Kidney (tissue), 22 donors: ENCODE measurements at places on chromosomes 7 and 10. TPM values are rescaled to one million over a fixed set of nuclear protein-coding genes. Genes with fewer than 3 reads are reported as not detected.

- peak; percentile 15 for DNase-seq
Observed at GRCh38 chr7:78862411-78862900, 591.0 kb downstream of the MAGI2 start.

DNA sequence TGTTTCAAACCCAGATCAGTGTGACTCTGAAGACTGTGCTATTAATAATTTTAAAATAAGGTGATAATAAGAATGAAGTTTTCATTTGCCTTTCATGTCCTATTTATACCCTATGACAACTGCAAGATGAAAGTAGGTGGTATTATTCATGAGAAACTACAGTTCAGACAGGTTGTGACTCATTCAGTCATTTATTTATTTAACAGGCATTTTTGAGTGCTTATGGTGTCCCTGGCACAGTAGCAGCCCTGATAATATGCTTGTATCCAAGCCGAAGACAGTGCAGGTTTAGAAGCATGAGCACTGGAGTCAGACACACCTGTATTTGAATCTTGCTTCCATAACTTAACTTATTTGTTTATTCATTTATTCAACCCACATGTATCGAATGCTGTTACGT lies 87.1 kb downstream of the FZD1 start:
- DNase-seq: no peak

DNA sequence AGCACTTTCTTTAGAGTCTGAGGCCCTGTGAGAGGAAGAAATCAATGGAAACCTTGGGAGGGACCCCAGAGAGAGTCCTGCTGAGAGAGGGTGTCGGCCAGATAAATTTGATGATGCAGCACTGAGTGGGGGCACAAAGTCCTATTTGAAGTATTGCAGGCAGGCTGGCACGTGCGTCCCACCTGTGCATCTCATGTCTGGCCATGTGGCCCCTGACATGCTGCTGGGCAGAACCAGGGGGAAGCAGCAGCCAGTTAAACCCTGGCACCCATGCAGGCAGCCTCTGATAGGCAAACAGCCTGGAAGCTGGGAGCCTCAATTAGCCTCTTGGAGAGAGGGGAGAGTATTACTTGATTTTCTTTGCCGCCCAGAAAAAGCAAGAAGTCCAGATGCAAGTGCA lies 180.9 kb downstream of the PLXNA4 start:
- DNase-seq: no peak

DNA sequence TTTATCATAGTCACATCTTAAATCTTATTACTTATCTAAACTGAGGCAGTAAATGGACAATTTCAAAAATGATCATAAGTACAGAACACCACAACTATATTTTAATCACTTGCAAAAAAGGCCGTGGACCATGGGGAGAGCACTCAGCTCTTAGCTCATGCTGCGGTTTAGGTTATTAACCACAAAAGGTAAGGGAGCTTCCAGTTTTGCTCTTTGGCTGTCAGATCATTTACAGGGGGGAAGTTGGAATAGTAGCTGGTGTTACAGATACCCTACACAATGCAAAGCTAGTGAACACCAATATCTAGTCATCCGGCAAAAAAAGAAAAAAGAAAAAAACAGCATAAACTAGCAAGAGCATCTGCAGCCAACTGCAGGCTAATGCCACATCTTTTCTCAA lies 147.0 kb downstream of the BBS9 start:
- no peak for DNase-seq

DNA sequence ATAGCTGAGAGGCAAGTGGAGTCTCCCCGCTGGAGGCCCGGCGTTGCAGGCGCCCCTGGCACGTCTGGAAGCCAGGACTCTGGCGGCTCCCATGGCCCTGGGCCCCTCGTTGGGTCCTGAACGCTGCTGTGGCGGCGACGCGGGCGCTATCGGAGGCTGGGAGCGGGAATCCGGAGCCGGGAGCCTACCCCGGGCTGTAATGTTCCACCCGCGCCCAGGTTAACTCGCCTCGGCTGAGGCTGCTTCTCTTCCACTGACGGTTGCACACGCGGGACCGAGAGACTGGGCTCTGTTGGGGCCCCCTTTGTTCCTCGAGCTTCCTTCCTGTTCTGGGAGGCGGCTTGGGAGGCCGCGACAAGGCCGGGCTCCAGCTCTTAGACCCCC lies 1.3 kb upstream of the HOXA5 start:
- peak; percentile 64 for DNase-seq

Gene CTAGE4
- polyA plus RNA-seq: 4.2 TPM

GRCh38 chr10:75602341-75602740 lies 170.9 kb downstream of the LRMDA start:
- no peak for DNase-seq

- no peak for DNase-seq
Observed at GRCh38 chr7:121041516-121042148, 53.1 kb downstream of the CPED1 start.

Gene STEAP1B
- not detected for polyA plus RNA-seq

GRCh38 chr7:149125863-149126661 lies at the start of gene ZNF425:
ZNF425 (minus strand) TSS chr7:149126324; CDS start chr7:149126213, 111 bp downstream.
- DNase-seq: peak; percentile 95

Gene HOXA9
- 36.7 TPM for polyA plus RNA-seq

Gene RAPGEF5
- 3.9 TPM for polyA plus RNA-seq

DNA sequence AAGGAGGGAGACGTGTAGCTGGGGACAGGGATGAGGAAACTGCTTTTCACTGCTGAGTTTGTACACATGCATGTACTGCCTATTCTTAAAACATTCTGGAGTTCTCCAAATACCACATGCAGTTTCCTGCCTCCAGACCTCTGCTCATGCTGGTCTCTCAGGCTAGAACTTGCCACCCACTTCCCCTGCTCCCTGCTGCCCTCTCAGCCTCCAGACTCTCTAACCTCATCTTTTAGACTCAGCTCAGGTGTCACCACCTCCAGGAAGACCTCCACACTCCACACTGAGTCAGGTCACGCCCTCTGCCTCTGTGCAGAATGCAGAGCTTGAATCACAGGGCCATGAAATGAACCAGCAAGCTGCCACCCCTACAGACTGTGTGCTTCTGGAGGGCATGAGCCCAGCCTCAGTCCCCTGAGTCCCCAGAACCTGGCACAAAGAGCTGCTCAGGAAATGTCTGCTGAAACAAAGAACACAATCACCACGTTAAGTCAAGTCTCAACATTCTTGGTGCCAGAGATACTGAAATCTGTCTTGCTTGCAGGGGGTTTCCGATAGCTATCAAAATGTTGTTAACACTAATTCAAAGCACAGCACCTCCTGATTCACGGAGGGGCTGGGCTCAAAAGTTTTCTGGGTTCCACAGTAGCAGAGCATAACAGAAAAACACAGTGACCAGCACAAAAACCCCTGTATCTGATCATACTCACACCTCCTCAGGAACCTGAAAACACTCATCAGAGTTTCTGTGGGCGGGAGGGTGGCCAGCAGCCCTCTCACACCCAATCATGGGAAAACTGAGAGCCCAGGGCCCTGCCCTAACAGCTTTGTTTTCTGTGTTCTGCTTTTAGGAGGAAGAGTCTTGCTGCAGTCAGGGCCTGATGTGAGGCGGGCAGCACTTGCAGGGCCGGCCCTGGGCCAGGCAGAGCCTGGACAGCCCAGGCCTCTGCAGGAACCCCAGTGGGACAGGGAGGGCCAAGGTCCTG lies 21.1 kb downstream of the FAM53B start:
- DNase-seq: no peak

Gene INA
- not detected for polyA plus RNA-seq

DNA sequence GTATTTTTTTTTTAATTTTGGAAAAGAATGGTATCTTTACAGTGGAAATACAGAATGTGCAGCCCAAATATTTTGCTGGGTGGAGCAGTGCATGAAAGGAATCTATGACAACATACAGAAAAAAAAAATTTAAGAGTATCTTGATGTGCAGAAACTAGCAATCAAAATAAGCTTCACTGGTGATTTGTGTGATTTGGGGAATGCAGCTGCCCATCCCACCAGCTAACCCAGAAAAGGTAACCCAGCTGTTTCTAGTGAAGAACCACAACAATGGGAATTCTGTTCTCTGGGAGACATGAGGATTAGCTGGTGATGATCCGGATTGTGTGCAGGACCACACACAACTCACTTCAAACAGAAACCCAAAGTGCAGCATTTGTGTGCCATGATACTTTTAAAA lies 375.5 kb downstream of the SEMA3D start:
- no peak for DNase-seq

DNA sequence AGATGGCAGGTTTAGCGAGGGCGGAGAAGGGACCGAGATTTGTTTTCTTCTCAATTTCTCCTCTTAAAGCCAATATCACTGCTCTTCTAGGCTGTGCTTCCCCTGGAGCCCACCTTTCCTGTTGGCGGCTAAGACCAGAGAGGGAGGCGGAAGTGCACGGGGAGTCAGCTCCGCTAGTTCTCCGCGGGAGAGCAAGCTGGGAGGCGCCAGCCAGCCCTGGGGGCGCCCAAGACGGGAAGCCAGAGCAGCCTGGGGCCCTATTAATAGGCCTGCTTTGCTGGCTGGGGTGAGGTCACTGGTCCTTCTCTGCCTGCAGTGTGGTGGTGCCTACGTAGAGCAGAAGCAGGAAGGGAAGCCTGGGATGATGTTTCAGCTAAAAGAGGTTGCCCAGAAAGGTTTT lies 61.6 kb downstream of the LSM5 start:
- DNase-seq: no peak

- no peak for DNase-seq
Observed at GRCh38 chr7:134879815-134880475, 100.5 kb downstream of the CALD1 start.

Gene ADAMTS14
- polyA plus RNA-seq: not detected

Gene TFPI2
- polyA plus RNA-seq: 7.8 TPM

Gene GNGT1
- not detected for polyA plus RNA-seq

Gene FRA10AC1
- polyA plus RNA-seq: 18.9 TPM

GRCh38 chr7:73739387-73739767 lies 775 bp upstream of the ABHD11 start:
- peak; percentile 84 for DNase-seq

DNA sequence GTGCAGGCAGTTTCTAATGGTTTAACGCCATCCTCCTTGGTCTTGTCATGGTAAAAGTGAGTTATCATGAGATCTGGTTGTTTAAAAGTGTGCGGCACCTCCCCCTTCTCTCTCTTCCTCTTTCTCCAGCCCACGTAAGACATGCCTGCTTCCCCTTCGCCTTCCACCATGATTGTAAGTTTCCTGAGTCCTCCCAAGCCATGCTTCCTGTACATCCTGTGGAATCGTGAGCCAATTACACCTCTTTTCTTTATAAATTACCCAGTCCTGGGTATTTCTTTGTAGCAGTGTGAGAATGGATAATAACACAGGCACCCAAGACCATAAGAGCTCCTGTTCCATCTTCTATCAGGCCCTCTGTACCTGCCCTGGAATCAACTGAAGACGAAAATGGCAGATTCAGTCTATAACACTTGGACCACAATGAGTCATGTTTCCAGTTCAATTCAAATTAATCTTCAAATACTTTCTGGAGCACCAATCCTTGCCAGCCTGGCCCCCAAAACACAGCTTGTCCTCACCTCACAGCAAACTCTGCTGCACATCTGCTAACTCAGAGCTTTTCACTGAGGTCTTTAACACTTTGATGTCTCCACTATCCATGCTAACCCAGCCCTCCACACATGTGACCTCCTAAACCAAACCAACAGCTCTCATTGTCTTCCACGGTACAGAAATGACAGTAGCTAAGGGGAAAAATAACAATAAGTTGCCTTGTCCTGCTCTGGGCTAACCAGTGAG lies 73.2 kb downstream of the SFMBT2 start:
- no peak for DNase-seq

- DNase-seq: no peak
Observed at GRCh38 chr10:130714742-130715467, 578.7 kb downstream of the GLRX3 start.

Gene BZW2
- 24.8 TPM for polyA plus RNA-seq

Gene ATRNL1
- polyA plus RNA-seq: 2.4 TPM

DNA sequence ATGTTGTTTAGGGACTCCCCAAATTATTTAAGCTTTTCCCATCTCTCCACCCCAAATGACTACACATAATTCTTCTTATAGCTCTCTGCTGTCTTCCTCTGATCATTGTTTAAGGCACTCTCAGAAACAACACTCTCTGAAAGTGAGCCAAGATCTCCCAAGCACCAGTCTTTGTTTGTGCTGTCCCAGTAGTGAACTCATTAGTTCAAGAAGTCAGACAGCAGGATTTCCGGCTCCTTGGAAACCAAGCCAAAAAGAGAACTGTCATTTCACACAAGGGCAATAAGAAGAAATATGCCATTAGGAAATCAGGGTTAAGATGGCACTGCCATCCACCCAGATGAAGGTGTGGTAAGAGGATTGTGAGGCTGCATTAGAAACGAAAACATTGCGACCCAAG lies 83.1 kb downstream of the FZD1 start:
- DNase-seq: no peak

GRCh38 chr10:93921338-93921737 lies 27.6 kb downstream of the SLC35G1 start:
- DNase-seq: no peak

DNA sequence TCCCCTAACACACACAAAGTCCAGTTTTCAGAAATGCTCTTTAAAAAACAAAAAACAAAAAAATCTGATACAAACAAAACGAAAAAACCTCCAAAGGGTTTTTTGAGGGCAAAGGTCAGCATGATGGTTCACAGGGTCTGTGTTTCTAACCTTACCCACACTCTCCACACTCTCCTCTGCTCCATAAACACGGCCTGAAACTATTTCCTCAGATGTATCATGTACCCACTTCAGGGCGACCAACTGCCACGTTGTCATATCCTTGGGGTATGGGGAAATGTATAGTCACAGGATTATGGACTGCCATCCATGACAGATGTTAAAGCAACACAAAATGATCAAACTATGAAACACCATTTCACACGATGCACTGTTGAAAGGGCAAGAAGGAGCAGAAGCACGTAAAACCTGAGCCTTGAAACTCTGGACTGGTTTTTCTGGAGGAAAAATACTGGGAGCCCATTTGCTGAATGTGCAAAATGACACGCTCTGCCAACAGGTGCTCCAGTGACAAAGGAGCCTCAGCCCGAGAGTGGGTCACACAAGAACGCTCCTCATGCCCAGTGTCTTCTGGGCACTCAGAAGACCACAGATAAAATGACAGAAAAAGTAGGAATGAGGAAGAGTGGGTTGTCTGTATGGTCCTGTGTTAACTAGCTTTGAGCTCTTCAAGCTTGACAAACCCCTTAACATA lies 15.8 kb downstream of the NAPEPLD start:
- DNase-seq: peak; percentile 39

DNA sequence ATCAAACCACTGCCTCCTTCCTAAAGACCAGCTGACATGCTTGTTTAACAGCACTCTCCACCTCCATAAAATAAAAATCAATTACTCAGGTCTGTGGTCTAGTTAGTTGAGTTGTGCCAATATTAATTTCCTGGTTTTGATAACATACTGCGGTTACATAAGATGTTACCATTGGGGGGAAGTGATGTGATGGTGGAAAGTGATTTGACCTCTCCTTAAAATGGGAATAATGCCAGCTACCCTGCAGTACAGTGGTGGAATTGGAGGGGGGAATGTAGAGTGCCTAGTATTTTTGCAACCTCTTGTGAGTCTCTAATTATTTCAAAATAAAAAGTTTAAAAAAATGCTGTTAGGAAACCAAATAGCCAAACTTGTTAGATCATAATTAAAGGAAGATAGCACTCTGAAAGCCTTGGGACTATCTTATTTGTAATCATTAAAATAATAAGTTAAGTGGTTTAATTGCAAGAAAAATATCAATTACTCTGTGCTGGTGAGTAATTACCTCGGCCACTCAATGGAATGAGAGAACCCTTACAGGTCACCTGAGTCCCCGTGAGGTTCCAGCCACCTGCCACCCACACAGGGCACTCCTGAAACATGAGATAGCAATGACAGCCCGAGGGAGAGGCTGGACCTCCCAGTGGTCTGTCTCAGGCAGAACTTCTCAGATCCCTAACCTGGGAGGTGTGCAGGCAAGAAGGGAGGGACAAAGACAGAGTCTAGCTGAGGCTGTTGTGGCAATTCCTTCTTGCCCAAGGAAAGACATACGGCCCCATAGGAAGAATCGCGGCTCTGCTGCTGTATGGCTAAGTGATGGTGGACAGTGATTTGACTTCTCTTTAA lies 94.1 kb downstream of the SH3PXD2A start:
- no peak for DNase-seq
